Omental fat pad (tissue), 4 donors: ENCODE measurements at places on chromosomes 1 and 21.

GRCh38 chr1:85109475-85109874 lies 61.2 kb upstream of the MCOLN3 start:
- DNase-seq = no peak

GRCh38 chr1:230715510-230715909 lies 1.6 kb upstream of the AGT start:
- no peak for DNase-seq

DNA sequence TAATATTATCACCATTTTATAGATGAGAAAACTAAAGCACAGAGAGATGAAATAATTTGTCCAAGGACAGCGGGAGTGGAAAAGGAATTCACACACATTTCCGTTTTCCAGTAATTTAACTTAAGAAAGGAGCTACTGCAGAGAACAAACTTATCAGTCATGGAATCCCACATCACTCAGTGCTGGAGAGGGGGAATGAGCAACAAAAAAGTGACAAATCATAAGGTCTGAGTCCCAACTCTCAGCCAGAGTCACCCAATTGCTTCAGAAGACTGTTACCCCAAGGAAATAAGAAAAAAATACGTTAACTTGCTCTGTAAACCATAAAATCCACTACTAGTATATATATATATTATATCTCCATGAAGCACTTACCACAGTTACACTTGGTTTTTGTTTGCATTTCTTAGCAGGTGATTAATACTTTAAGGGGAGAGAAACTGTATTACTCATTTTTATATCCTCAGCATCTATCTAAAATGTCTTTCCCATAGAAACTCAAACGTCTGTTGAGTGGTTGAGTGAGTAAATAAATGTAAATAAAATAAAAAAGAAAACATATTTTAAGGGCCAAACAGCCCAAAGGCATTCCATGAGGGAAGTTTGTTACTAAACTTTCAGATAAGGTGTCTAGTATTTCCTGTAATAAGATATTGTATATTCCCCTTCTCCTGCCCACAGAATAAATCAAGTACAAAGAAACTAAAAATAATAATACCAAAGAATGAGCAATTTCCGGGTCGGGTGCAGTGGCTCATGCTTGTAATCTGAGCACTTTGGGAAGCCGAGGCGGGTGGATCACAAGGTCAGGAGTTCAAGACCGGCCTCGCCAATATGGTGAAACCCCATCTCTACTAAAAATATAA lies 76.8 kb downstream of the SLC45A1 start:
- DNase-seq = no peak

GRCh38 chr21:31182231-31183140 lies 144.2 kb upstream of the KRTAP19-8 start:
- DNase-seq = no peak

DNA sequence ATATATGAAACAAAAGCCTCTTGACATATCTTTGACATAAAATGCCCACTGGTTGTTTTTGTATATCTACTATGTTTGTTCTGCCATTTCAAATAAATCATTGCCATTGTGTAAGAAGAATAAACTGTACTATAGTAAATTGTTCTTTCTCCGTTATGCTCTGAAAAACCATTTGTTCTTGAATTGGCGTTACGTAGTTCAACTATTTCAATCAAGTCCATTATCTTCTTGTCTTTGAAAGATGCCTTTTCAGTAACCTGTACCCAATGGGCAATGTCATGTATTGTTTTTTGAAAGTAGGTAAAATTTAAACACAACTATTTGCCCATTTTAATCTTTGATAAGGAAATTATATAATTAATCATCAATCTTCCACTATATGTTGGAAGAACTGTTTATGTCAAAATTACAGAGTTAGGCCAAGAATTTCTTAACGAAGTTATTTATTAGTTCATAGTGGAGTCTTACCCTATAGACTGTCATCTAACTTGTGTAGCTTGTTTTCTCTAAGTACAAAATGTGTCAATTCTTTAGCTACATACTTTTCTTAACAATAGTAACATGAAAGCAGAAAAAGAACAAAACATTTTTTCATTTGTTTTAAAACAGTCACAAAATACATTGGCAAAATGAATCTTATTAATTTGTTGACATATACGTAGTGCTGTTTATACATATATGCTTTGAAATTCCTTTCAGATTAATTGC lies 294.8 kb downstream of the PTPRC start:
- no peak for DNase-seq

- DNase-seq = no peak
Observed at GRCh38 chr21:33543505-33544129, 779 bp downstream of the SON start.

DNA sequence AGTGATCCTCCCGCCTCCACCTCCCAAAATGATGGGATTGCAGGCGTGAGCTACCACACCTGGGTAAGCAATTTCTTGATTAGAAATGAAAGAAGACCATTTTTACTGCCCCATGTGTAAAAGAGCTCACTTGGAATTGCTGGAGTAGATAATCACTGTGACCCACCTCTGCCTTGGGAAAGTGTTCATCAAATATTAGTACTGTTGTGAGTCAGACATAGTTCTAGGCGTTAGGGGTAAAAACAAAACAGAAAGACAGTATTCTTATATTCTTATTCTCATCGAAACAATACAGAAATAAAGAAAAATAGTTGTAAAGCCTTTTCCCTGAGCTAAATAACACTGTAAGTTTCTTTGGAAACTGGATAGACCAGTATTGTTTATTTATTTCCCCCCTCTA lies 36.2 kb downstream of the CELF3 start:
- no peak for DNase-seq

DNA sequence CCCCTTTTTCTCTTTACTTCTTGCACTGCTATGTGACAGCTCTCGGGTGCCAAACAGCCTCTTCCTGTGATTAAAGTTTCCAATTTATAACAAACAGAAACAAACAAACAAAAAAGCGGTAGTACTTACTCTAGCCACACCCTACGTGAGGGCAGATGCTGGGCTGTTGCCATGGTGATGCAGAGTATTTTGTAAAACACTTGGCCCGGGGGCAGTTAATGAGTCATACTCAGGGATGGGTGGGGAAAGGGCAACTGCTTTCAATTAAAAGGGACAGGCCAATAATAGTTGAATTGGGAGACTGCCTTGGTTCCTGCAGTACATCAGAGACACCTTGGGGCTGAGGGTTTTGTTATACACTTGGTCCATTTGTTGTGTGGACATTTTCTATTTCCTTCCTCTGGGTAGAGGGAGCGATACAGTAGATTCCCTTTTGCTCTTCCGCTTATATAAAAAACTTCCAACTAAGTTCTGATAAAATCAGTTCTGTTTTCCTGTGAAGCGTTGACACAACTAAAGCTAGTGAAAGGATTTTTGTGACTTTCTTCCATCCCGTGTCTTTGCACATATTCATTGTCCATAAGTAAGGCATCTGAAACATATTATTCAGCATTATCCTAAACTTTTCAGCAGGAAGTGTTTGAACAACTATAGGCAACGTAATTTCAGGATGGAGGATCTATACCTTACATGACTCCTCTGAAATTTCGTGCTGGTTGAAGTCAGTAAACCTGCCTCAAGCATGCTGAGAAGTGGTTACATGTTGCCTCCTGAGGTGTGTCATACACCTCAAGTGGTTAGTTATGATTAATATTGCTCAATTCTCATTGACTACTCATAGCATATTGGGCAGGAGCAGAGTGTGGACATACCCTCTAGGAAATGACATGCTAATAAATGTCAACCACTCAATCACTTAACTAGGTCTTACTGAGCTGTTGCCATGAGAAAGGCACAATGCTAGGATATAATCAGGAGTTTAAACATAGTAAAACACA lies 36.7 kb upstream of the THEM4 start:
- peak; percentile 85 for DNase-seq

GRCh38 chr21:25428537-25428936 lies 178.7 kb downstream of the MRPL39 start:
- no peak for DNase-seq

DNA sequence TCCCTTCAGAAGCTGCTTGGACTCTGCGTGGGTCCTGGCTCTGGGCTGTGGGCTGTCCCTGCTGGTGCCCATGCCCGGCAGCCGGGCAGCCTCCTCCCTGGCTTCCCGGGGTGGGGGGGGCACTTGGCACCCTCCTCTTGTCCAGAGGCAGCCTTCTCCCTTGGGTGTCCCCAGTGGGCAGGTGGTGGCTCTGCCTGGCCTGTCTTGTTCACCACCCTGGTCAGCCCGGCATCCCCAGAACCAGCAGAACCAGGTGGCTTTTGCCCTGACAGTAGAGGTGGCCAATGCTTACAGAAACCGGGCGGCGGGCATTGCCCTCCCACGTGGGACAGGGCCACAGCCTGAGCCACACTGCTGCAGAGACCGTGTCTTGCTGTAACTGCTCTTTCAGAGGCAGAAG lies 38.0 kb downstream of the CFAP74 start:
- no peak for DNase-seq

DNA sequence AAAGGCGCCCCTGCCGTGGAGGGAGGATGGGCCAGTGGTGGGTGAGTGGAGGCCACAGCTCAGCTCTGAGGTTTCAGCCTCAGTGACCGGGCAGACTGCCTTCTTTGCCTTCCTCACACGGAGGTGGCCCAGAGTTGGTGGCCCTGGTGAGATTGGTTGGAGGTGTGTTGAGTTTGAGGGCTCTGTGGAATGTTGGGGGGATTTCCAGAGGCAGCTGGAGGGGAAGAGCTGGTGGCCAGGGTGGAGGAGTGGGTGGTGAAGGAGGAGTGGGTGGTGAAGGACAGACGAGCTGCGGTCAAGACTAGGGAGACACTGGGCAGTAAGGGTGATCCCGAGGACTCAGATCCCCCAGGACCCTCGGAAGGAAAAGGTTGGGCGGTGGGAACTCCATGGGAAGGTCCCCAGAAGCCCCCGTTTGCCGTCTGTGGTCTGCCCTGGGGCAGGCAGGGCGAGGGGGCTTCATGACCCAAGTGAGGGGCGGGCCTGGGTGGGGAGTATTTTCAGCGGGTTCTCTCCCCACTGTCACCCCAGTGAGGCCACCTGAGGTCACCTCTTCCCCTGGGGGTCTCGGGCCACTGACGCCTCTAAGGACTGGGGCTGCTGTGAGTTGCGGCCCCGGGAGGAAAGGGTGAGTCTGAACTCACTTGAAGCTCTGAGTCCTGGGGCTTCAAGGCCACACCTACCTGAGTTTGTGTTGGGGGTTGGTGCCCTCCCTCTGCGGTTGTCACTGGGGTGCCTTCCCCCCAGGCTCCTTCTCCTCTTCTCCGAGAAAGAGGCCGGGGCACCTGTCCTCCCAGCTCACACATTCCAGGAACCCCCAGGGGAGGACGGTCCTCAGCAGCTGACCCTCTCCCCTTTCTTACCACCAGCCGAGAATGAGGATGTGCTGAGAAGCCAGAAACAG lies 22.7 kb upstream of the PIK3CD start:
- DNase-seq = no peak

GRCh38 chr1:153438599-153438998 lies 21.9 kb downstream of the S100A7 start:
- DNase-seq = no peak

DNA sequence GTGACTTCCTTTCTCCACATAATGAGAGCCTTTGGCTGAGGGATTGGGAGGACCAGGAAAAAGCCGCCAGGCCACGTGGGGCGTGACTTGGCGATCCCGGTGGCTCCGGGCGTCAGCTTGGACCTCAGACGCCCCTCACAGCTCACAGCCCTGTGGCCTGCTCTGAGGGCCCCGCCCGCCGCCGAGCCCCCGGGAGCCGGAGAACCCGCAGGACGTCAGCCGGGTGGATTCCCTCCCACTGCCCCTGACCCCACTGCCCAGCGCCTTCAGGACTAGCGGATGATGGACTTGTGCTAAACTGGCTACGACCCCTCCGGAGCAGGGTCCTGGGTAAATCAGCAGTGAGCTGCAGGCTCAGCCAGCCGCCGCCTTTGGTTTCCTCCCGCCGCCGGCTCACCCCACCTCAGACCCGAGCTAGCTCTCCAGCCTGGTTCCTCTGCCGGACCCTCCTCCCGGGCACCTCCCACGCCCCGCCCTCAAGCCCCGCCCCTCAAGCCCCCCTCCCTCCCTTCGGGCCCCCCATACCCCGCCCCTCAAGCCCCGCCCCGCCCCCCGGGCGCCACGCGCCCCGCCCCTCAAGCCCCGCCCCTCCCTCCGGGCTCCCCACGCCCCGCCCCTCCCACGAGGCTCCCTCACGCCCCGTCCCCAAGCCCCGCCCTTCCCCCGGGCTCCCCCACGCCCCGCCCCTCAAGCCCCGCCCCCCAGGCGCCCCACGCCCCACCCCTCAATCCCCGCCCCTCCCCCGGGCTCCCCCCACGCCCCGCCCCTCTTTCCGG lies 10.0 kb upstream of the FAAP20 start:
- DNase-seq = no peak

GRCh38 chr1:229896306-229896705 lies 170.7 kb upstream of the GALNT2 start:
- no peak for DNase-seq

DNA sequence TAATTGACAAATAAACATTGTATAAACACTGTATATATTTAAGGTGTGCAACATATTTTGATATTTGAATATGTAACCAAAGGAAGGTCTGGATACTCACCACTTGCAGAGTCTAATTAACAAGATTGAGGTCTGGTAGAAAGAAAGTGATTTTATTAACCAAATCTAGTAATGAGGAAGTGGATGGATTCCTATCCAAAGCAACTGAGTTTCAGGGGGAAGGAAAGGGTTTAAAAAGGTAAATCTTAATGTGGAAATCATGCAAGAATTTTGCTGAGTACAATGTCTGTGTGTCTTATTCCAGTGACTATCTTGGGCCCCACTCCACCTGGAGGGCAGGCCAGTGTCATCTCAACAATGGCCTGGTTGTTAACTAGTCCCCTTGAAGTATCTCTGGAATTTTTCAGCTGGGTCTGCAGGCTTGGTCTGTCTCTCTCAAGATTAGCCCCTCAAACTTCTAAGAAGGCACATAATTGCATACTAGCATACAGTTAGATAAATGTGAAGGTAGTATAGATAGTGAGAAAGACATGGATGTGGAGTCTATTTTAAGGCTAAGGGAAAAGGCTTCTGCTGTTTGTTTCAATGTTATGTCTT lies 262.7 kb upstream of the RGS18 start:
- no peak for DNase-seq

- no peak for DNase-seq
Observed at GRCh38 chr1:243293941-243294722, 38.3 kb downstream of the SDCCAG8 start.

GRCh38 chr1:21139601-21140000 lies 37.1 kb downstream of the EIF4G3 start:
- DNase-seq = no peak

DNA sequence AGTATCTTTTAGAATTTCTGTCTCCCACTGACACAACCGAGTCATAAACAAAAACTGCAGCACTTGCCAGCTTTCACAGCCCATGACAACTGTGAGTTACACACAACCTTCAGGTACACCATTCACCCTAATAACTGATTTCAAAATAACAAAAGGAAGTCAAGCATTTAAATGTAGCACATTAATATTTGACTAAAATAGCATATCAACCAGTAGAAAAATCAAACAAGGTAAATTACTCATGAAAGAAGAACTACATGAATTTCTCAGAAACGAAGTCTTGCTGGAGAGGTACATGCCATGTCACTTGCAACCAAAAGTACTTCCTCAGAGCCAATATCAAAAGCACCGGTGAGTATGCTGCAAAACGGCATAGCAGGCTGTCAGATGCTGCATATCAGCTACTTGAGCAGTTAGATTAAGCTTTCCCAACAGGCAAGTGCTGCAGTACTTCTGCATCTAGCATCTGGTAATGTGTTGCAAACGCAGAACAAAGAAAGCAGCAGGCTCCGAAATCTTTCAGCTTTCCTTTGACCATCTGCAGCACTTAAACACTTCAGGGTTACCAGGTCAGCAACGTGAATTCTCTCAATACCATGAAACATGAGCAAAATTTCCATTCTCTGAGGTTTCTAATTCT lies 223.2 kb downstream of the SMYD3 start:
- no peak for DNase-seq
